ENCODE measurements at places on chromosomes 3 and 15. TPM values are rescaled to one million over a fixed set of nuclear protein-coding genes. Genes with fewer than 3 reads are reported as not detected.

The TEX55 gene
- polyA plus RNA-seq = not detected

- no peaks in the 10 kb centered on the region for H3K36me3 ChIP-seq
- no peak overlapping the region for H3K4me3 ChIP-seq
- no peak overlapping the region for H3K27ac ChIP-seq
- H3K4me1 ChIP-seq = no peaks in the 10 kb centered on the region
These were observed 526.4 kb downstream of the SOX2 start for GRCh38 chr3:182238126-182238525.

The GOLGA6L4 gene
- polyA plus RNA-seq = 7.7 TPM

- no peaks in the 10 kb centered on the region for H3K36me3 ChIP-seq
- H3K27ac ChIP-seq = no peak overlapping the region
- DNase-seq = no peak
- no peaks in the 10 kb centered on the region for H3K27me3 ChIP-seq
- no peaks in the 10 kb centered on the region for H3K4me1 ChIP-seq
These were observed 6.5 kb upstream of the SYNM start for GRCh38 chr15:99098426-99098825.

DNA sequence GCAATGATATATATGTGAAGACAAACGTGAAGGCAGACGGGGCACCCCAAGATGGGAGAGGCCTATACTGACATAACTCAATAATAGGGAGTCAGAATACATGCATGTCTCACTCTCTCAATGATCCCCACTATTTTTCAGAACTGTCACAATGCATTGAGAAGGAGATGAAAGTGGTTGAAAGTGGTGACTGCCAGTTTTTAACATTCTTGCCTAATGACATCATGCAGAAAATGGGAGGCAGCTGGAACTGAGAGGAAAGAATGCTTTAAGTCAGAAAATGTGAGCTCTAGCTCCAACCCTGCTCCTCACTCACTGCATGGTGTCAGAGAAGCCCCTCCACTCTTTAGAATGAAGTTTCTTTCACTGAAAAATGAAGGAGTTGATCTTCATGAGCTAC, 55.3 kb upstream of the P2RY1 start:
- no peak overlapping the region for H3K4me3 ChIP-seq
- H3K27me3 ChIP-seq = no peaks in the 10 kb centered on the region
- no peak for DNase-seq
- no peak overlapping the region for H3K27ac ChIP-seq
- no peaks in the 10 kb centered on the region for H3K4me1 ChIP-seq

GRCh38 chr3:130537673-130538304, 20.8 kb downstream of the COL6A6 start:
- no peaks in the 10 kb centered on the region for H3K27me3 ChIP-seq
- no peaks in the 10 kb centered on the region for H3K4me1 ChIP-seq
- H3K4me3 ChIP-seq = no peak overlapping the region
- H3K27ac ChIP-seq = no peak overlapping the region
- DNase-seq = no peak

DNA sequence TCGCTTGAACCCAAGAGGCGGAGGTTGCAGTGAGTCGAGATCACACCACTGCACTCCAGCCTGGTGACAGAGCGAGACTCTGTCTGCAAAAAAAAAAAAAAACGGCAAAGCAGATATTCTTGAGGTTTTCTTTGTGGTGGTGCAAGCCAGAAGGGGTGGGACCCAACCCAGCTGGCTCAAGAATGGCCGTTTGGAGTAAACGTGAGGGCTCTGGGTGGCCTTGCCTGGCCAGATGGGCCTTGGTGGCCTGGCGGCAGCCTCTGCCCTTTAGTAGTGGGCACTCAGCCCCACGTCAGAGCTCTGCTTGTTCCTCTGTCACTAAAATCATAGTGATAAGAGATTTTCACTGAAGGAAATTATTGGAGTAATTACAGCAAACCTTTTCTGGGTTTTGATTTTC, 50.5 kb downstream of the ATP1B3 start:
- H3K4me3 ChIP-seq = no peak overlapping the region
- no peaks in the 10 kb centered on the region for H3K27me3 ChIP-seq
- no peak overlapping the region for H3K27ac ChIP-seq
- no peaks in the 10 kb centered on the region for H3K36me3 ChIP-seq

GRCh38 chr3:14768182-14768790, 50.5 kb upstream of the FGD5 start:
- no peaks in the 10 kb centered on the region for H3K36me3 ChIP-seq
- H3K4me3 ChIP-seq = no peak overlapping the region
- DNase-seq = no peak
- no peaks in the 10 kb centered on the region for H3K4me1 ChIP-seq
- H3K27ac ChIP-seq = no peak overlapping the region
- no peaks in the 10 kb centered on the region for H3K27me3 ChIP-seq

- no peak overlapping the region for H3K4me3 ChIP-seq
- H3K36me3 ChIP-seq = no peaks in the 10 kb centered on the region
- H3K4me1 ChIP-seq = no peaks in the 10 kb centered on the region
- DNase-seq = no peak
- H3K27ac ChIP-seq = no peak overlapping the region
These were observed 62.7 kb downstream of the EXOG start for GRCh38 chr3:38558864-38559263.

GRCh38 chr3:57582474-57583168, 14.5 kb downstream of the ARF4 start:
- H3K27me3 ChIP-seq = no peaks in the 10 kb centered on the region
- no peak overlapping the region for H3K27ac ChIP-seq
- peaks cover 4% of the 10 kb centered on the region for H3K36me3 ChIP-seq
- H3K4me1 ChIP-seq = peaks cover 21% of the 10 kb centered on the region

DNA sequence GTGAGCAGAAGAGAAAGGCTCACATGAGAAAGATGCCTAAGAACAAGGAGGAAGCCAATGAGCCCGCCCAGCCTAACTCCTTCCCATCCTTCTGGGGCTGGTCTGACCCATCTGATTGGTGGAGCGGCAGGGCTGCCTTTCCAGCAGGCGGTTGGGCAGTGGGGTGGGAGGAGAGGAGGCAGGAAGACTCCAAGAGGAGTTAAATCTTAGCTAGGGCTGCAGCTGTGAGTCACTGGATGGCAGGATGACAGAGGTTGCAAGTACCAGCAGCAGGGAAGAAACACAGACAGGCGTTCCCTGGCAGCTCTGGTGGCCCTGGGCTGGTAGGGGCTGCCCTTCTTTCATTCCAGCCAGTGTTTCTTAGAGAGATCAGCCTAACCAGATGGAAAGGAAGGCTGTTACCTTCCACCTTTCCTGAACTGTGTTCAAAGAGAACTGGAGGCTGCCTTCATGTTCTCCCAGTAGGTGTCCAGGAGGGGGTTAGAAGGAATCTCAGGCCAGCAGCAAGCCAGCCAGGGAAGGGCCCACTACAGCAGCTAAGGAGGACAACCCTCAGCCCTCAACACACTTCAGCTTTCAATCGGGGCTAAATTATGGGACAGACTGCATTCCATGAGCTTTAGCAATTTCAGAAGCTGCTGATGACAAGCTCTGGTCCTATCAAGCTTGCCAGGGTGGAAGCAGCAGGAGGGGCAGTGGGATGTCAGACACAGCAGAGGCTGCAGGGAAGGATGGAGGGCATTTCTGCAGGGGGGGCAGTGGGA, 50.3 kb downstream of the CHSY1 start:
- H3K27me3 ChIP-seq = no peaks in the 10 kb centered on the region
- H3K4me1 ChIP-seq = peaks cover 7% of the 10 kb centered on the region
- H3K27ac ChIP-seq = no peak overlapping the region

DNA sequence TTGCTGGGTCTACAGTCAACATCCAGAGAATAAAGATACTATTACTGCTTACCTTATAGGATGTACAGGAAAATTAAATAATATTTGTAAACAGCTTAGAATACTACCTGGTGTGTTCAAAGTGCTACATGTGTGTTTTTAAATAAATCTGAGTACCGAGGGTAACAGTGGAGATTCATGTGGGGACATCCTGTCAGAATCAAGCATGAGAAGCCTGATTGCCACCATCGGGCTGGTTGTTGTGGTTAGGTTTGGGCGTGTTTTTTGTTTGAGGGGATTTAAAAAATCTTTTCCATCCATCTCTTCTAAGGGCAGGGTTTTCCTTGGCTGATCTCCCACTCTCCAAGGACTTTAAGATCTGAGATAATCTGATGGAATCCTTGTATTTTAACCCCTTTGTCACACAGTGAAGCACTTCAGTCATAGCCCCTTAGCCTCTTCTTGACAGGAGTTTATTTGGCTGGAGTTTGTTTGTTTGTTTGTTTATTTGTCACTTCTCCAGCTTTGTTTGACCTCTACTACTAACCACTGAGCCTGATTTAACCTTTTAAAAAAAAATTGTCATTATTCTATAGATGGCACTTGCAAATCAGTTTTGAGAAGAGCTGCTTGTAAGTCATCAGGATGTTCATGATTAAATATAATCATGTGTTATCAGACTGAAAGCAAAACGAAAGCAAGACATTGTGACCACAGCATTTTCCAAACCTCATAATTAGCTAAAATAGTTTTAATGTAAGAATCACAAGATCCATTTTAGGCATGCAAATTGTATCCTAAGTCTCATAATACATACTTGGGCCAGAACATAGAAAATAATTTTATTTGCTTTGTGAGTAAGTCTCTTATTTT, 72.8 kb upstream of the RARB start:
- no peaks in the 10 kb centered on the region for H3K36me3 ChIP-seq
- no peak overlapping the region for H3K4me3 ChIP-seq

GRCh38 chr3:45082142-45082538, 56.0 kb downstream of the CLEC3B start:
- H3K27me3 ChIP-seq = no peaks in the 10 kb centered on the region
- peaks cover 7% of the 10 kb centered on the region for H3K4me1 ChIP-seq
- H3K36me3 ChIP-seq = peaks cover 14% of the 10 kb centered on the region
- no peak for DNase-seq

The EPHA3 gene
- 0.27 TPM for polyA plus RNA-seq

GRCh38 chr15:34783991-34784390, 11.4 kb downstream of the ACTC1 start:
- H3K36me3 ChIP-seq = no peaks in the 10 kb centered on the region
- no peak overlapping the region for H3K4me3 ChIP-seq
- no peaks in the 10 kb centered on the region for H3K27me3 ChIP-seq

DNA sequence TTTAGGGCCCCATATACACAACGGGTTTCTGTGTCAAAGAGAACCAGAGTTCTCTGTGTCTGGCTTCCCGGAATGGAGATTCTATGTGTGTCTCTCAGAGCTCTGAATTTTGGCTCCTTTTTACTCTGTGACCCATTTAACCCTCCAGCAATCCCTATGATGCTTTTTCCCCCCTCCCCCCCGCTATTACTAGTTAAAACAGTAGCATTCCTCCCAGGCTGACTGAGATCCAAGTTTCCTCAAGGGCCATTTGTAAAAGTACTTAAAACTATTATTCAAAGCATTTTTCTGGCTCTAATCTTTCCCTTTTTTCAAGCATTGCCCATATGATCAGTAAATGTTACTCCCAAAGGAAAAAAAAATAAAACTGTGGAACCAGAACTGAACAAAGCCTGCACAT, 6.6 kb upstream of the STAC start:
- H3K4me1 ChIP-seq = no peaks in the 10 kb centered on the region
- H3K36me3 ChIP-seq = no peaks in the 10 kb centered on the region
- no peak overlapping the region for H3K27ac ChIP-seq
- no peaks in the 10 kb centered on the region for H3K27me3 ChIP-seq

GRCh38 chr3:33482111-33482521, 41.9 kb upstream of the UBP1 start:
- H3K27me3 ChIP-seq = no peaks in the 10 kb centered on the region
- peaks cover 5% of the 10 kb centered on the region for H3K4me1 ChIP-seq
- no peak for DNase-seq

The CCDC71 gene
- polyA plus RNA-seq = 7.6 TPM

- DNase-seq = no peak
- peaks cover 31% of the 10 kb centered on the region for H3K4me1 ChIP-seq
- H3K36me3 ChIP-seq = no peaks in the 10 kb centered on the region
- no peak overlapping the region for H3K27ac ChIP-seq
These were observed 43.4 kb downstream of the FAM174B start for GRCh38 chr15:92611995-92612745.

DNA sequence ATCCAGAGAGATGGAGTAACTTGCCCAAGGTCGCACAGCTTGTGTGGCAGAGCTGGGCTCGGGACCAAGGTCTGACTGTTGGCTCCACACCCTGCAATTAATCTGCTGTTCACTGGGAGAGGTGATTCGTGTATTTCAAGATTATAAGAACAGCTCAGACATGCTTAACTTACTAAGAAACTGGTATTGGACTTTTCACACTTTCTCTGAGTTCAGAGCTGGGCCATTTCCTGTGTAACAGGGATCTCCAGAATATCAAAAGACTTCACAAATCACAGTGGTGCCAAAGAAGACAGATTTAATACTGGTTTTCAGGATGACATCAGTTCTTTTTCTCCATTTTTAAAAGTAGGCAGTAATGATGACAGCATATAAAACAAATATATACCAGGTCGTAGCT, 156.8 kb upstream of the UBE2E1 start:
- H3K4me3 ChIP-seq = no peak overlapping the region
- DNase-seq = peak; percentile 60
- H3K4me1 ChIP-seq = peaks cover 7% of the 10 kb centered on the region
- H3K36me3 ChIP-seq = no peaks in the 10 kb centered on the region
- no peaks in the 10 kb centered on the region for H3K27me3 ChIP-seq

DNA sequence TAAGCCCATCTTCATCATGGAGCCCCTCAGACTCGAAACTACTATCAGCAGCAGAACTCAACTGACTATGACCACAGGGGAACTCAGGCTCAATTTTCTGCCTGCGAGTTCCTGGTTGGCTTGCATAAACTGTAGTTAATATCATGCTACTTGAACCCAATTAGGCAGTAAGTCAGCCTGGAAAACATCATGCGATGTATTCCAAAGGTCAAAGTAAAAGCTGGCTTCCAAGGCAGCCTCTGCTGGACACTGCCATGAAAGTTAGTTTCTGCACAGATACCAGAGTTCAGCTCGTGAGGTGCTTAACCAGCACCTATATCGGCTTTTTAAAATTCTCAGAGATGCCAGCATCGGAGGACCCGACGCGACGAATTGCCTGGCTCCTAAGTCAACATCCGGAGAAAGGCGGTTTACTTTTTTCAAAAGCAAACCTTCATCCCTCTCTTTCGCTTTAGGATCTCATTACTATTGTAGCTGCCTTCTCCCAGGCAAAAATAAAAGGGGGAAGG, 3.8 kb downstream of the ANP32A start:
- no peaks in the 10 kb centered on the region for H3K27me3 ChIP-seq
- no peaks in the 10 kb centered on the region for H3K36me3 ChIP-seq
- DNase-seq = no peak
- H3K4me1 ChIP-seq = peaks cover 27% of the 10 kb centered on the region
- H3K27ac ChIP-seq = peak overlapping the region; percentile 99
- H3K4me3 ChIP-seq = peak overlapping the region; percentile 90

The LRRC31 gene
- not detected for polyA plus RNA-seq

The COL6A5 gene
- polyA plus RNA-seq = not detected

The DISP2 gene
- 4.1 TPM for polyA plus RNA-seq

GRCh38 chr3:98768961-98769360, 5.8 kb downstream of the ST3GAL6 start:
- no peaks in the 10 kb centered on the region for H3K36me3 ChIP-seq
- no peaks in the 10 kb centered on the region for H3K27me3 ChIP-seq
- peaks cover 16% of the 10 kb centered on the region for H3K4me1 ChIP-seq

- no peaks in the 10 kb centered on the region for H3K27me3 ChIP-seq
- H3K27ac ChIP-seq = no peak overlapping the region
- H3K36me3 ChIP-seq = no peaks in the 10 kb centered on the region
- H3K4me3 ChIP-seq = no peak overlapping the region
These were observed 259.0 kb upstream of the RGMA start for GRCh38 chr15:93347986-93348385.

The SOX2 gene
- 0.04 TPM for polyA plus RNA-seq

All from pancreas (tissue), 10 donors.